ENCODE measurements at places on chromosomes 1 and 21. TPM values are rescaled to one million over a fixed set of nuclear protein-coding genes. Genes with fewer than 3 reads are reported as not detected.

GPR52 gene
- total RNA-seq = 7.8 TPM

KCNE2 gene
- not detected for total RNA-seq

DMRTA2 gene
- total RNA-seq = not detected

SLC22A15 gene
- total RNA-seq = 2.3 TPM

RASSF5 gene
- total RNA-seq = 188 TPM

TDRD5 gene
- total RNA-seq = not detected

TEDDM1 gene
- total RNA-seq = not detected

VSIG8 gene
- total RNA-seq = not detected

TTLL10 gene
- total RNA-seq = 2.5 TPM

DNA sequence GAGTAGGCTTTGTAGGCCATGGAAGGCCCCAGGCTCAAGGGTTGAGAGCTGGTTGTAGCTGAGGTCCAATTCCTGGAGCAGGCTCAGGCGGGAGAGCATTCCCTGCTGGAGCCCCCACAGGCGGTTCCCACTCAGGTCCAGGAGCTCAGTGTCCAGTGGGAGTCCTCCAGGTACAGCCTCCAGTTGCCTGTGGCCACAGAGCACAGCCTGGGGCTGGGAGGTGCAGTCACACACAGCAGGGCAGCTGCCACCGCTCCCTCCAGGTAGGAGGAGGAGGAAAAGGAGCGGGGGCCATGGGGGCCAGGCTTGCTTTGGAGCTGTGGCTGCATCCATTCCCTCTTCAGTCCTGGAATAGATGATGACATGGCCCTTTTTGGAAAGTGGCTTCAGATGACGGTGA is 2.8 kb downstream of the LINGO4 start:
- H3K27me3 ChIP-seq = no peaks in the 10 kb centered on the region
- H3K4me3 ChIP-seq = no peak overlapping the region
- H3K36me3 ChIP-seq = peaks cover 2% of the 10 kb centered on the region
- DNase-seq = no peak
- peaks cover 36% of the 10 kb centered on the region for H3K4me1 ChIP-seq
- no peak overlapping the region for H3K27ac ChIP-seq

DNA sequence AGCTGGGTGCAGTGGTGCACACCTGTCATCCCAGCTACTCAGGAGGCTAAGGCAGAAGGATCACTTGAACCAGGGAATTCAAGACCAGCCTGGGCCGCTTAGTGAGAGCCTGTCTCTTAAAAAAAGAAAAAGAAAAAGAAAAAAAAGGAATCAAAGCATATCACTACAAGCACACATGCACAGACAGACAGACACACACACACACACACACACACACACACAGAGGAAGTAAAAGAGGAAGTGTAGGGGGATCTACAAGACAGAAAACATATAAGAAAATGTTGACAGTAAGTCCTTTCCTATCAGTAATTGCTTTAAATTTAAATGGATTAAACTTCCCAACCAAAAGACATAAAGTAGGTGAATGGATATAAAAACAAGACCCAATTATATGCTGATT is 180.3 kb downstream of the FAF1 start:
- peaks cover 17% of the 10 kb centered on the region for H3K4me1 ChIP-seq
- peak overlapping the region; percentile 62 for H3K27ac ChIP-seq

GRCh38 chr1:161511018-161511755 is 5.9 kb downstream of the FCGR2A start:
- H3K4me3 ChIP-seq = no peak overlapping the region
- no peak overlapping the region for H3K27ac ChIP-seq
- no peaks in the 10 kb centered on the region for H3K4me1 ChIP-seq
- peaks cover 2% of the 10 kb centered on the region for H3K36me3 ChIP-seq
- peaks cover 30% of the 10 kb centered on the region for H3K27me3 ChIP-seq

- no peak for DNase-seq
- H3K27ac ChIP-seq = peak overlapping the region; percentile 49
- no peak overlapping the region for H3K4me3 ChIP-seq
- H3K36me3 ChIP-seq = no peaks in the 10 kb centered on the region
- H3K27me3 ChIP-seq = no peaks in the 10 kb centered on the region
Measured at GRCh38 chr1:228356897-228357680, 49.5 kb downstream of the TRIM11 start.

- H3K36me3 ChIP-seq = no peaks in the 10 kb centered on the region
- no peaks in the 10 kb centered on the region for H3K4me1 ChIP-seq
- H3K27ac ChIP-seq = no peak overlapping the region
- H3K4me3 ChIP-seq = no peak overlapping the region
Measured at GRCh38 chr1:185894791-185895190, 160.6 kb downstream of the HMCN1 start.

- no peak for DNase-seq
- H3K4me1 ChIP-seq = peaks cover 2% of the 10 kb centered on the region
- H3K4me3 ChIP-seq = no peak overlapping the region
- H3K27me3 ChIP-seq = peaks cover 59% of the 10 kb centered on the region
Measured at GRCh38 chr1:227445746-227446145, 117.6 kb upstream of the ZNF678 start.

DNA sequence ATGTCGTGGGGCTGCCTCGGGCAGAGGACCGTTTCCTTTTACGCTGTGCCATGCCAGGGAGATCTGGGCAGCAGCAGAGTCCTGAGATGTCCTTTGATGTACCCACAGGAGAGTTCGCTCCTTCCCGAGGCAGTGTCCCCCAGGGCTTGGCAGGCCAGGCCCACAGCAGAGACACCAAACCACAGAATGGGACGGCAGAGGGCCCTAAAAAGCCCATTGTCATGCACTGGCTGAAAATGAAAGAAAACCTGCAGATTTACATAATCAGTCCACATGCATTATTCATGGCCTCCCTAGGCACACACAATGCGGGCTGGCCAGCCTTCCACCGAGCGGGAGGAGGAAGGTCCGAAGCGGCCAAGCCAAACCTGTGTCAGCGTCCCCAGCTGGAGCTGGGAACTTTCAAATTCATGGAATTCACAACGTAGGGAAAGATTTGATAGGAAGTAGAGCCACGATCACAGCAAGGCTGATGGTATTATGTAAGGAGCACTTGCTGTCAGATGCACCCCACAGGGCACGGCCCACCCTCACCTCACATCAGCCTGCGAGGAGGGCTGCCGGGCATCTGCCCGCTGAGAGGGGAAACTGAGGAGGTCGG is 25.3 kb upstream of the EFHD2 start:
- H3K36me3 ChIP-seq = no peaks in the 10 kb centered on the region
- peaks cover 6% of the 10 kb centered on the region for H3K4me1 ChIP-seq

- DNase-seq = no peak
- H3K36me3 ChIP-seq = peaks cover 2% of the 10 kb centered on the region
- no peak overlapping the region for H3K27ac ChIP-seq
- peaks cover 2% of the 10 kb centered on the region for H3K4me1 ChIP-seq
- H3K4me3 ChIP-seq = no peak overlapping the region
Measured at GRCh38 chr1:7629465-7630195, 141.5 kb upstream of the VAMP3 start.

GRCh38 chr1:179876300-179876715 is 1.3 kb downstream of the TOR1AIP2 start:
- H3K36me3 ChIP-seq = no peaks in the 10 kb centered on the region
- peaks cover 22% of the 10 kb centered on the region for H3K4me1 ChIP-seq
- peak overlapping the region; percentile 91 for H3K27ac ChIP-seq
- no peak for DNase-seq
- H3K27me3 ChIP-seq = no peaks in the 10 kb centered on the region
- H3K4me3 ChIP-seq = peak overlapping the region; percentile 5

DNA sequence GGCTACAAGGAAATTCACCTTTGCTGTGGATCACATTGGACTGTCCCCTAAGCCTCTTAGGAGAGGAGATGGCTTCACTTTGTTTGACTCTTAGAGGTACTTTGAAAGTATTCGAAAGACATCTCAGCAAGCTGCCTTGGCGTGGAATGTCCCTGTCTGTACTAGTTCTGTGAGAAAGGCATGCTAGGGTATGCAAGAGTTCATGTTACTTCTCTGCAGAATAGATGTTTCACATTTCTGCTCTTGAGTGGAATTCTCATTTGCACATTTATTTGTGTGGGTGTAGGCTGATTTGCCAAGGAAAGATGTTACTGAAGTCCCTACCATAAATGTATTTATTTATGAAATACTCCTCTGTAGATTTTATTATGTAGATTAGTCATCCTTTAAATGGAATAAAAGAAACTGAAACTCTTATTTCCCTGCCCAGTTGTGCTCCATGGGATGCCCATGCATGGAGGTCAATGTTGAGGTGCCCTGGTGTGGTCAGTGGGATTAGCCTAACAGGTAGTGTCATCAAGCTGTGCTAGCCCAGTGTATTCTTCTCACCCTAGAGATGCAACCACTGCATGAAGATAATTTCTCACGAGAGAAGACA is 13.8 kb downstream of the MIA3 start:
- H3K27ac ChIP-seq = peak overlapping the region; percentile 37
- DNase-seq = no peak
- H3K36me3 ChIP-seq = peaks cover 13% of the 10 kb centered on the region
- peaks cover 15% of the 10 kb centered on the region for H3K4me1 ChIP-seq
- H3K4me3 ChIP-seq = no peak overlapping the region

GRCh38 chr1:16644193-16644481 is 22.6 kb downstream of the RNU1-3 start:
- H3K27ac ChIP-seq = no peak overlapping the region
- no peaks in the 10 kb centered on the region for H3K27me3 ChIP-seq
- no peaks in the 10 kb centered on the region for H3K4me1 ChIP-seq
- H3K4me3 ChIP-seq = no peak overlapping the region
- H3K36me3 ChIP-seq = no peaks in the 10 kb centered on the region
- DNase-seq = no peak

DNA sequence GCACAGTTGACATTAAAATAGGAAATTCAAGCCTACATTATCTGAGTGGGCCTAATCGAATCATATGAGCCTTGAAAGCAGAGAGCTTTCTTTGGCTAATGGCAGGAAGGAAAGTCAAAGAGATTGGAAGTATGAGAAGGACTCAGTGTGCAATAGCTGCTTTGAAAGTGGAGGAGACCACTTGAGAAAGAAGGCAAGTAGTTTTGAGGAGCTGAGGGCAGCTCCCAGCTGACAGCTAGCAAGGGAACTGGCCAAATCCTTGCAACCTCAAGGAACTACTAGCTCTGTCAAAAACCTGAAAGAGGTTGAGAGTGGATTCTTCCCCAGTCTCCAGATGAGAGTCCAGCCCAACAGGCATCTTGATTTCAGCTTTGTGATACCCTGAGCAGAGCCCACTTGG is 149.0 kb upstream of the CACYBP start:
- no peaks in the 10 kb centered on the region for H3K36me3 ChIP-seq
- no peak for DNase-seq

DNA sequence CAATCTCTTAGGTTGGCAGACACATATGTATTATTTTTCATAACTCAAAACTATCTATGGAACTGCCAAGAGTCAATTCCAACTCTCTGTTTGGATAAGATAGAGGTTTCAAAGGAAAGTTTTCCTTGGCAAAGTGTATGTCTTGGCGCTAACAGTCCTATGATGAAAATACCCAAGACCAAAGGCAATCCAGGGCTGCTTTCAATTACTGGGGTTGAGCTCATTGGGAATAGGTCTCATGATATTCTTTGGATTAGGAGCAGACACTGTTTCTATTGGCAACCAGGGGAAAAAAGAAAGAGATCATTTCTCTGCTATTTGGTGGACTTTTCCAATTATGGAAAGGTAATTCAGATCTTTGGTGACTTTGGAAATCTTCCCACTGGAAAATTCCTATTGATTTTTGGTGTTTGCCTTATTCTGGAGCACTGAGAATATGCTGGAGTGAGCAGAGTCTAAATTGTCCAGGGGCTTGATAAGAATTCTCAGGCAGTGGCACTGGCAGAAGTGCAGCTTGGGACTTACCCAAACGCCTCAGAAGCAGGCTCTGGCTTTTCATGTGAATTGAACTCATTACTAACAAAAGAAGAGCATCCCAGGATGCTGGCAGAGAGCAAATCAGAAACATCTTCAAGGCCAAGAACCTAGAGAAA is 20.4 kb upstream of the PLXNA2 start:
- no peaks in the 10 kb centered on the region for H3K4me1 ChIP-seq
- H3K36me3 ChIP-seq = peaks cover 4% of the 10 kb centered on the region
- no peak overlapping the region for H3K27ac ChIP-seq
- DNase-seq = no peak
- H3K4me3 ChIP-seq = no peak overlapping the region

DNA sequence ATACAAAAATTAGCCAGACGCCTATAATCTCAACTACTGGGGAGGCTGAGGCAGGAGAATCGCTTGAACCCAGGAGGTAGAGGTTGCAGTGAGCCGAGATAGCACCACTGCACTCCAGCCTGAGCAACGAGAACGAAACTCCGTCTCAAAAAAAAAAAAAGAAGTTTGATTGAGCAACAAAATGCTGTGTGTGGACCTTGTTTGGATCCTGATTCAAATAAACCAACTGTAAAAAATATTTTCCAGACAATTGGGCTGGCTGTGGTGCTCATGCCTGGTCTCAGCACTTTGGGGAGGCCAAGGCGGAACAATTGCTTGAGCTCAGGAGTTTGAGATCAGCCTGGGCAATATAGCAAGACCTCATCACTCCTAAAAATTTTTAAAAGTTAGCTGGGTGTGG is 16.8 kb downstream of the PTAFR start:
- no peak overlapping the region for H3K27ac ChIP-seq
- H3K36me3 ChIP-seq = peaks cover 10% of the 10 kb centered on the region
- H3K4me1 ChIP-seq = peaks cover 13% of the 10 kb centered on the region
- no peak for DNase-seq

DNA sequence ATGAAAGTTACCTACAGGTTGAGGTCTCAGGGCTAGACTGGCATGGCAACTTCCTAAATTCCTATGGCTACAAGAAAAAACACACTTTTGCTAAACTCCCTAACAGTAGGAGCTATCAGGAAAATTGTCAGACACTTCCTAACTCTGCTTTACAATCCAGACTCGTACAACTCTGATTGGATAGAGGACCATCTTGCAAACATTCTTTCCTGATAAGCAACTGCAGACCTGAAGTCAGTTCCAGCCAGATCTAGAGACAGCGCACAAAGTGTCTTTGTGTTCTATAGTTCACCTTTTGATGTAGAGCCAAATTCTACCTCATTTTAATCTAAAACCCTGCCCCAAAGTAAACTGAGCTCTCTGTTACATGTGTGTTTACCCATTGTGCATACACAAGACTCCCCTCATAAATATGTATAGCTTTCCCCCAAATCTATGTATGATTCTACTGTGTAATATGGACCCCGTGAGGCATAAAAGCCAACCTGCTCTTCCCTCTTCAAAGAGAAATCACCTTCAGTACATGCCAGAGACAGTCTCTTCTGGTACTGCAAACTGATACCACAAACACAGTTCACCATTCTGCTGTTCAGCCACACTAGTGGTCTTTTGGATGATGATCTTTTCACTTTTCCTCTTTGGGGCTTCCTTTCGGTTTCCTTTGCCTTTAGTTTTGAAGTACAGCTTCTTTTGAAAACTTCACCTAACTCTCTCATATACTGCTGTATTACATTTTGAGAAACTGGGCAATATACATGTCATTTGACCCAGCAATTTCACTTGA is 21.7 kb downstream of the ZP4 start:
- peaks cover 30% of the 10 kb centered on the region for H3K27me3 ChIP-seq
- no peak for DNase-seq
- peaks cover 2% of the 10 kb centered on the region for H3K4me1 ChIP-seq
- no peak overlapping the region for H3K27ac ChIP-seq
- peaks cover 2% of the 10 kb centered on the region for H3K36me3 ChIP-seq

- H3K4me1 ChIP-seq = no peaks in the 10 kb centered on the region
- DNase-seq = no peak
- H3K27ac ChIP-seq = no peak overlapping the region
- no peak overlapping the region for H3K4me3 ChIP-seq
- peaks cover 10% of the 10 kb centered on the region for H3K27me3 ChIP-seq
Measured at GRCh38 chr1:95196017-95196416, 38.0 kb upstream of the RWDD3 start.
